ENCODE measurements at places on chromosomes 13 and 19. TPM values are rescaled to one million over a fixed set of nuclear protein-coding genes. Genes with fewer than 3 reads are reported as not detected.

GAS6 gene
- total RNA-seq: 3.7 TPM

CCDC8 gene
- 0.12 TPM for total RNA-seq

C19orf85 gene
- not detected for total RNA-seq

SYNE4 gene
- 3.7 TPM for total RNA-seq

CFAP97D2 gene
- 4.5 TPM for total RNA-seq

GRCh38 chr13:97485320-97485719 lies 51.4 kb downstream of the RAP2A start:
- DNase-seq: no peak
- no peaks in the 10 kb centered on the region for H3K36me3 ChIP-seq
- no peaks in the 10 kb centered on the region for H3K4me1 ChIP-seq
- H3K27ac ChIP-seq: no peak overlapping the region

DNA sequence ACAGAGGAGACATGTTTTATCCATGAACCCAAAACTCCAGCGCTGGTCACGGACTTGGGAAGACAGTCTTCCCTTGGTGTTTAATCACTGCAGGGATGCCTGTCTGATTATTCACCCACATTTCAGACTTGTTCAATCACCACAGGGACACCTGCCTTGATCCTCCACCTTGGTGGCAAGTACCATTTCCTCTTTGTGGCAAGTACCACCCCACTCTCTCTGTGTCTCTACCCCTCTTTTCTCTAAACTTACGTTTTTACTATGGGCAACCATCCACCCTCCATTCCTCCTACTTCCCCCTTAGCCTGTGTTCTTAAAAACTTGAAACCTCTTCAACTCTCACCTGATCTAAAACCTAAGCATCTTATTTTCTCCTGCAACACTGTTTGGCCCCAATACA lies 16.8 kb downstream of the ZNF83 start:
- H3K4me1 ChIP-seq: no peaks in the 10 kb centered on the region
- H3K36me3 ChIP-seq: peaks cover 11% of the 10 kb centered on the region
- H3K27ac ChIP-seq: no peak overlapping the region
- no peak for DNase-seq

DNA sequence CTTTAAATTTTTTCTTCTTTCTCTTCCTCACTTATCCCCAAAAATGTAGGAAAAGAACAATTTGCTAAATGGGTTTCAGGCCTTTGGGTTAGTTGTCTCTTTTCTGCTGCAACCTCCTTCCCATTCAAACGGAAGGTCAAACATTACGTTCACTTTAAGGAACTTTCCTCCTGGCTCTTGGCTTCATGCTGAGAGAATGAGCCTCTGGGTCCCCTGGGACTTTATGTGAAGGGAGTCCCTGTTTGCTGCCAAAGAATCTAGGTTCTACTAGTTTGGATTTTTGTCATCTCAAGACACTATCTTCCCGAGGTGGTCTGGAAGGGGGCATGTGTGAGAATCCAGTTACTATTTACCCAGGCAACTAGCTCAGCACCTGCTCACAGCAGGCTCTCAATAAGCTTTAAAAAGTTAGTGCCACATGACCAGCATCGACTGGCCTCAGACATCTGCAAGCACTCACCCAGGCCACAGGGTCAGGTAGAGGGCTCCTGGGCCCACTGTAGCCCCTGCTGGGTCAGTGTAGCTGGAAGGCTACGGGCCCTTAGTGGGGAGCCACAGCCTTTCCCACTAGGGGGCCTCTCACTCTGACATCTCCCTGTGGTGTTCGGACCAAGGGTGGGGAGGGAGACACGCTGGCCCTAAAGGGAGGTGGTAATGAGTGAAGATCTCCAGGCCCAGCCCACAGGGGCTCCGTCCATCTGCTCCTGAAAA lies 40.5 kb downstream of the FAM124A start:
- DNase-seq: no peak
- no peak overlapping the region for H3K27ac ChIP-seq
- H3K27me3 ChIP-seq: no peaks in the 10 kb centered on the region
- no peaks in the 10 kb centered on the region for H3K36me3 ChIP-seq
- H3K4me1 ChIP-seq: no peaks in the 10 kb centered on the region

DNA sequence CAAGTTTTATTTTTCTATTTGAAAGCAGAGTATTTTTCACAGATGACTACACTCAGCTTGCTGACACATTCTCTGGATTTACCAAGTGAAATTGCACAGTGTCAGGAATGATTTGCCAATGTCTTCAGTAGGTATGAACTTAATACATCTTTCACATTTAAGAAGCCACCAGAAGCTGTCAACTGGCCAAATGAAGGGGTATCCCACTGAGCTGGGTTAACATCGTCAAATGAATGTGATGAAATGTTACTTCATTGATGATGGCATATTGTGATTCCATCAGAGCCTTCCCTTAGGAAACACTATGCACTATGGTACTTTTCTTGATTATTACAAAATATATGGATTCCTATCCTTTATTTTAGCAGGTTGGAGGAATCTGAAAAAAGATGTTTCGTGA lies 592.3 kb downstream of the FGF9 start:
- H3K27ac ChIP-seq: no peak overlapping the region
- H3K4me1 ChIP-seq: no peaks in the 10 kb centered on the region
- no peak overlapping the region for H3K4me3 ChIP-seq

GRCh38 chr19:4749870-4750590 lies 26.4 kb upstream of the DPP9 start:
- no peak for DNase-seq
- no peak overlapping the region for H3K4me3 ChIP-seq
- H3K4me1 ChIP-seq: no peaks in the 10 kb centered on the region
- H3K27me3 ChIP-seq: peaks cover 2% of the 10 kb centered on the region

DNA sequence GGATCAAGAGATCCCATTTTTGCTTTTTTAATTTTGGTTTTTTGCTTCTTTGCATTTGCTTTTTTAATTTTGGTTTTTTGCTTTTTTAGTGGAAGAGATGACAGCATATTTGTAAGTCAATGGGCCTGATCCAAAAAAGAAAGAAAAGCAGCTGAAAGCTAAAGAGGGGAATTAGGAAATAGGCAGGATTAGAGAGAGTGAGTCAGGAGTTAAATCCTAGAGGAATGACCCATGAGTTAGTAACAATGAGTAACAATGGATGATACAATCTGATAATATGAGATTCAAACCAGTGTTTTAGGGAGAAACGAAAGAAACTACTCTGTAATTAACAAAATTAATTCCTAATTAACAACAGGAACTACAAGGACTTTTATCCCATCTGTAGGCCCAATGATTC lies 111.2 kb upstream of the SGCG start:
- H3K4me3 ChIP-seq: no peak overlapping the region
- DNase-seq: no peak
- peaks cover 3% of the 10 kb centered on the region for H3K27me3 ChIP-seq
- no peaks in the 10 kb centered on the region for H3K36me3 ChIP-seq

GRCh38 chr13:25281193-25281934 lies 5.9 kb downstream of the MTMR6 start:
- DNase-seq: no peak
- H3K36me3 ChIP-seq: no peaks in the 10 kb centered on the region
- H3K4me3 ChIP-seq: no peak overlapping the region
- no peaks in the 10 kb centered on the region for H3K27me3 ChIP-seq
- no peak overlapping the region for H3K27ac ChIP-seq

- no peak for DNase-seq
- H3K27ac ChIP-seq: no peak overlapping the region
- no peaks in the 10 kb centered on the region for H3K36me3 ChIP-seq
- peaks cover 7% of the 10 kb centered on the region for H3K27me3 ChIP-seq
These were observed 40.1 kb downstream of the FAM216B start for GRCh38 chr13:42821437-42821836.

DNA sequence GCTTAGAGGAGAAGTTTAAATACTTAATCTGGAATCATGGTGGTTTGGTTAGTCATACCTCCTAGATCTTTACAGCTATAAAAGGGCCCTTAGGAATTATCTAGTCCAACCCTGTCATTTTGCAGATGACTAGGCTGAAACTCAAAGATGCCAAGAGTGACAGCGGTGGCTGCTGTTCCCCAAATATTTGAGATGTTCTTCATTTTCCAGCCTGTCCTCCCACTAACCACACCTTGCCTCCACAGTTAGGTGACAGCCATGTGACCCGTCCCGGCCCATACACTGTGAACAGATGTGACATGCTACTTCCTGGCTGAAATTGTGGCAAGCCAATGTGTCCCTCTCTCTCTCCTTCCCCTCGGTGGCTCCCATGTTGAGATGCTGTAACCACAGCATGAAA lies 225.5 kb upstream of the IPO5 start:
- no peak overlapping the region for H3K27ac ChIP-seq
- no peaks in the 10 kb centered on the region for H3K36me3 ChIP-seq
- no peaks in the 10 kb centered on the region for H3K4me1 ChIP-seq

DNA sequence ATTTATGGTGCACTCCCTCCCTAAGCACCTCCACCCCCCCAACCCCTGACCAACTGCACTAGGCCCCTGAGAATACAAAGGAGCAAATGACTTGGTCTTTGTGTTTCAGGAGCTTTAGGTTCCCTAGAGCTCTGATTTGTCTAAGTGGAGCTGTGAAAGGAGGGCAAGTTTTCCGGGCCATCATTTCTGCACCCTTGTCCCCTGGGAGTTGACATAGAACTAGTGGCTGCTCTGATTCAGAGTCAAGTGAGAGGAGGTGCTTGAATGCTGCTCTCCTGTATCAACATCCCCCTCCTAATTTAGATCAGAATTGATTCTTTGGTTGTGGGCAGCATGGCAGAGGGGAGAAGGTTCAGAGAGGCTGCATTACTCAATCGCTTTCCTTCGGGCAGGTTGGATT lies 391.6 kb downstream of the KCNRG start:
- no peaks in the 10 kb centered on the region for H3K36me3 ChIP-seq
- DNase-seq: no peak

Data from T-cell (primary cell).